Uterus (tissue), 4 donors: ENCODE measurements at places on chromosomes 12 and 14. TPM values are rescaled to one million over a fixed set of nuclear protein-coding genes. Genes with fewer than 3 reads are reported as not detected.

GRCh38 chr12:32533971-32534590 lies 134.7 kb downstream of the FGD4 start:
- DNase-seq, result peak; percentile 34
- H3K4me3 ChIP-seq, result peak overlapping the region; percentile 36
- no peaks in the 10 kb centered on the region for H3K27me3 ChIP-seq

- no peak overlapping the region for H3K4me3 ChIP-seq
- no peak for DNase-seq
- no peak overlapping the region for H3K27ac ChIP-seq
- H3K27me3 ChIP-seq, result no peaks in the 10 kb centered on the region
- no peaks in the 10 kb centered on the region for H3K36me3 ChIP-seq
Observed at GRCh38 chr12:47785887-47786661, 13.0 kb downstream of the SLC48A1 start.

GRCh38 chr14:28083389-28083788 lies 683.2 kb upstream of the FOXG1 start:
- H3K27ac ChIP-seq, result no peak overlapping the region
- no peaks in the 10 kb centered on the region for H3K36me3 ChIP-seq
- H3K4me3 ChIP-seq, result no peak overlapping the region
- H3K27me3 ChIP-seq, result no peaks in the 10 kb centered on the region

The PLA2G1B gene
- total RNA-seq, result not detected

The KRT8 gene
- total RNA-seq, result 29.1 TPM

The MORN3 gene
- total RNA-seq, result not detected

The PNN gene
- 46.3 TPM for total RNA-seq
